ENCODE measurements at places on chromosomes 6 and 20. TPM values are rescaled to one million over a fixed set of nuclear protein-coding genes. Genes with fewer than 3 reads are reported as not detected.

Gene FIG4
- total RNA-seq: 13.6 TPM

Gene RIMS4
- 3.6 TPM for total RNA-seq

Gene MTO1
- total RNA-seq: 28.3 TPM

Gene SNPH
- 2.7 TPM for total RNA-seq

Gene GCNT2
- 21.2 TPM for total RNA-seq

Gene TMEM74B
- total RNA-seq: 12.0 TPM

Gene EBF4
- total RNA-seq: 11.4 TPM

Gene SMLR1
- total RNA-seq: 0.53 TPM

Gene BHLHE23
- total RNA-seq: not detected
